ENCODE measurements at places on chromosomes 16 and 17.

DNA sequence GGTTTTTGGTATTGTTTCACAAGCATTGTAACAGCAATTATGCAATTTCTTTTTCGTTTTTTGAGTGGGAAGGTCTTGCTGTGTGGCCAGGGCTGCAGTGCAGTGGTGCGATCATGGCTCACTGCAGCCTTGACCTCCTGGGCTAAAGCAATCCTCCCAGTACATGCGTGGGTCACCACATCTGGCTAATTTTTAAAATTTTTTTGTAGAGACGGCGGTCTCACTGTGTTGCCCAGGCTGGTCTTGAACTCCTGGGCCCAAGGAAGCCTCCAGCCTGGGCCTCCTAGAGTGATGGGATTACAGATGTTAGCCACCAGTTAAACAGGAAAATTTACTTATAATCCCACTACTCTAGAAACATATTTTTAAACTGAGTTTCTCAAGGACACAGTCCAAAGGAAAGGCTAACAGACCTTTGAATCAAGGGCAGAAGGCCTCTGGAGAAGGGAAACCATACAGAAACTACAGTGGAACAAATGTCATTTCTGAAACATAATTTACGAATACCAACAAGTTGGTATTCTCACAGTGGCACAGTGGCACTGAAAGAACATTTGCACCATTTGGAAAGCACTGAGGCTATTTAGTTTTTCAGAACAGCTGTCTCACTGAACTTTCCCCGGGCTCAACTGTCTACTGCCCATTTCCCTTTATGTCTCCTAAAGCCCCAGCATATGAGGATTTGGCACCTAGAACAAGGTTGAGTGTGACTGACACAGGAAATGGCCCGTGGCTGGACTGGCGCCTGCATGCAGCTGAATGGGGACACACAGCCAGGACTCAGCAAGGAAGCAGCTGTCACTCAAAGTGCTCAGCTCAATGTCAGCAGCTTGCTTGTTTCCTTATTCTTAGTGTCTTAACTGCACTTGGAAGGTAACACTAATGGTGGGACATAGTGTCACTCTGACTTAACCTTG is 2.8 kb upstream of the PRKAR1A start:
- DNase-seq = no peak

DNA sequence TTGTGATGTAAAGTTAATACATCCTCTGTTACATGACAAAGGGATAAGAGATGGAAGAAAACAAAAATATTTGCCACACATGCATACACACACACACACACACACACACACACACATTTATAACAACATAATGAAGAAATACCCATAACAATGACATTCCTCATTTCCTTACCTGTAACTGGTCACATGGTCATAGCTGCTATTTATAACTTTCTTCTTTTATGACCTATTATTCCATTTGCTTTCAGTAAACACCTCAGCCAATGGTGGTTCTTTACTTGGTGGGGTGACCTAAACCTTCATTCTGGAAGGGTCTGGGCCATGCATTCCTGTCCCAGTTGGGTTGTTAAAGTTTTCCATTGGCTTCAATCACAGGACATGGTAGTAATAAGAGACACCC is 5.3 kb downstream of the MT2A start:
- DNase-seq = no peak

DNA sequence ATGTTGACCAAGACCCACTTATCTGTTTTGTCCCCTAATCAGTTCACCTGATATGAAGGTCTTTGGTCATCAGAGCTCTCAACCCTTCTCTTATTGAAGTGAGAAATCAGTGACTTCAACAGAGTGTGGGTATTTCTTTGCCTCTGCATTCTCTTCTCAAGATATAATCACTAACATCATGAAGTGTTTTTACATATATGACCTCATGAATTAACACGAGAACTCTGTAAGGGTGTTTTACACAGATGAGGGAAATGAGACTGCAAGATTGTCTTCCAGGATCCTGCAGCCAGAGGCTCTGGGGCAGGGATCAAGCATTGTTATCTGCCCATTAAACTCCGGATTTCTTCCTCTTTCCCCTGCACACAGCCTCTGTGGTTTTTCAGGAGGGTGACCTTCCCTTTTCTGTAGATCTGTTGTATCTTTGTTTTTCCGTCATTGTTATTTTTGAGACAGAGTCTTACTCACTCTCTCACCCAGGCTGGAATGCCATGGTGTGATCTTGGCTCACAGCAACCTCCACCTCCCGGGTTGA is 22.7 kb downstream of the LCMT1 start:
- no peak for DNase-seq

DNA sequence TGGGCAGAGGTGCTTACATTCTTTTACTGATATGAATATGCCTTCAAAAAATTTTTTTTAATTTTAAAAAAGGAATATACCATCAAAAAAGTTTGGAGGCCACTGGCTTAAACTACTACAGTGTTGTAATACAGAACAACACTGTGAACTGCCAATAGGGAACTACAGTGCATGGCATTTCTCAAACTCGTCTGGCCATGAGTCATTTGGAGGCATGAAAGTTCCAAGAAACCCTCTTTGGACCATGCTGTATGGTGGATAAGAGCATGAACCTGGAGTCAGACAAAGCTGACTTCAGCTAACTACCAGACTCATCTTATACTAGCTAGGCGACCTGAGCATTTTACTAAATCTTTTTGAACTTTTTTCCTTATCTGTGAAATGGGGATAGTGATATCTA is 9.2 kb upstream of the NF1 start:
- DNase-seq = no peak

- no peak for DNase-seq
Observed at GRCh38 chr16:17343028-17343427, 127.7 kb downstream of the XYLT1 start.

DNA sequence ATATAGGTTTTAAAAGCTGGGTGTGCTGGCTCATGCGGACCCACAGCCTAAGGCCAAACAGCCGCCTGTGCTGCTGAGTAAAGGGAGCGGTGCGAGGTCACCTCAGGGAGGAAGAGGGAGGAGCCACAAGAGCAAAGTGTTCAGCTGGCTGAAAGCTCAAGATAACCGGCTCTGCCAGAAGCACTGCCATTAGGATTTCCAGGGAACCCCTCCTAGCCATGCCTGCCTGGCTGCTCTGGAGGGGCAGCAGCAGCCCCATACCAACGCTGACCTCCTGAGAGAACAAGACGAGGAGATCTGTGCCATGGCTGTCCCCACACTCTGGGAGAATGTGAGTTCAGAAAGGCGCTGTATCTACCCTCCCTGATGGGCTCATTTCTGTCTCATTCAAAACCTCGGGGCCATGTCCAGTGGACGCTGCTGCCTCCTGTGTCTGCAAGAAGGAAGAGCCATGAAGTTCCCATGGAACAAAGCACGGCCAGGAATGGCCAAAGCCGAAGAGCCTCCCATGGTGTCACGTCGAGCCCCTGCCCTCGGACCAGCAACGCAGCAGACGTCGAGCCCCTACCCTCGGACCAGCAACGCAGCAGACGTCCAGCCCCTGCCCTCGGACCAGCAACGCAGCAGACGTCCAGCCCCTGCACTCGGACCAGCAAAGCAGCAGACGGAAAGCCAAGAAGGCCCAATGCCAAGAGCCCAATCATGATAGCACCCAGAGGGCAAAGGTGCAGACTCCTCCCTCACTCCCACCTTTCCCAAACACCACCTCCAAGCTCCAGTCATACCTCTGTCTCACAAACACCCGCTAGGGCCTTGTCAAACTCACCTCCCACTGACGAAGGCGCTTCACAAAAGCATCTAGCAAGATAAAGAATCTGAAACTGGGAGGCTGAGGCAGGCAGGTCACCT is 107.0 kb downstream of the ANKRD11 start:
- DNase-seq = no peak

DNA sequence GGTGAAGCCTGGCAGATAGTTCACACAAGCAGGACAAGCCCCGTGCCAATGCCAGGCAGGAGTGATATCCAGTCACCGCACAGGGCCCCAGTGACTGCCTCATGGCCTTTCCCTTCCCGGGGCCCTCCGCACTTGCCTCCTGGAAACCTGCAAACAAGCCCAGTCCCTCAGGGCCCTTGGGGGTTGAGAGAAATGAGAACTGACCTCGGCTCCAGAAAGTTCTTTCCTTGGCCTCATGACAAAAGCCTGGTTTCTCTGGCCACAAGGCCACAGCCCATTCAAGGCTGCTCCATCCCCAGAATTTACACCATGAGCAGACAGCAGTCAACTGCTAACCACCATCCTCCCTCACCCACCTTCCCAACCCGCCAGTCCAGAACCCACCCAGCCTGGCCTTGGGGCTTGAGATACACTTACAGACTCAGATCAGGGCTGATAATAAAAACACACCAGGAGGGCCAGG is 77.6 kb downstream of the CCDC182 start:
- DNase-seq = no peak

- no peak for DNase-seq
Observed at GRCh38 chr17:16381496-16381820, 567 bp downstream of the UBB start.

DNA sequence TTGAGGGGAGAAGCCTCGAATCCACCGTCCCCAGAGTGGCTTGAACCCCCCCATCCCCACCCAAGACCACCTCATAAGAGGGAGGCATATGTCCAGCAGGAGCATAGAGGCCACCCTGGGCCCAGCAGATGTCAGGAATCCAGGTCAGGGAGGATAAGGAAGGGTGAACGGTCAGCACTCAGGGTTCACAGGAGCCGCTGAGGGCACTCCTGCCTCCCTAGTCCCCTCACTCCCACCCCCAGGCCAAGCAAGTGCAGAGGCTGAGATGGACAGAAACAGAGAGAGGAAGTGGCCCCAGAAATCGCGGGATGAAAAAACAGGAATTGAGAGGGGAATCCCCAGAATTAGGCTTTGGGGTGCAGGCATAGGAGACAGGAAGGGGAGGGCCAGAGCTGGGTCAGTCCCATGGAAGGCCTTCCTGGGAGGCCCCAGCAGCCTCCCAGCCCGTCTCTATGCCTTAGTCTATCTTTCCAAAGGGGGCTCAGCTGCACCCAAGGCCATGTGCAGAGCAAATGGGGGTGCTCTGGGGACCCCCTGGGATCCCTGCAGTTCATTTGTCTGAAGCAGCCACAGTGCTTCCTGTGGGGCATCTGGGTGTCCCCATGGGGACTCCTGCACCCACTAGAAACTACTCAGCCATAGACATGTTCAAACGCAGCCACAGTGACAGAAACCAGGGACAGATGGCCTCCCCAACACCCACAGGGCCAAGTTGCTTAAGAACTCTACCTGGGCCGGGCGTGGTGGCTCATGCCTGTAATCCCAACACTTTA is 1.7 kb downstream of the CMTM3 start:
- peak; percentile 35 for DNase-seq

DNA sequence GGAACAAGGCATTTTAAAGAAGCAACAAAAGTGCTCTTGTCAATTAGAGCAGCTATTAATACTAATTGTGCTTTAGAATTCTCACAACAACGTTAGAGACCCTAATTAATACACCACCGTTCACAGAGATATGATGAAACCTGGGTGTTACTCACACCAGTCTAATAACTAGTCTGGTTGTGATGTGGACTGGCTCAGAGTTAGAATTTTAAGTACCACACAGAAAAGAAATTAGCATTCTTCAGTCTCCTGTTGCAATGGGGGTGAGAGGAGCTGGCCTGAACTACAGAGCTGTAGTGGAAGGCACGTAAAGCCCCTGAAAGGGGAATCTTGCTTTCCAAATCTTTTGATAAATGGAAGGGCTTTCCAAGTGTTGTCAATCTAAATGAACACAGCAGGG is 240.8 kb upstream of the TOX3 start:
- DNase-seq = no peak

DNA sequence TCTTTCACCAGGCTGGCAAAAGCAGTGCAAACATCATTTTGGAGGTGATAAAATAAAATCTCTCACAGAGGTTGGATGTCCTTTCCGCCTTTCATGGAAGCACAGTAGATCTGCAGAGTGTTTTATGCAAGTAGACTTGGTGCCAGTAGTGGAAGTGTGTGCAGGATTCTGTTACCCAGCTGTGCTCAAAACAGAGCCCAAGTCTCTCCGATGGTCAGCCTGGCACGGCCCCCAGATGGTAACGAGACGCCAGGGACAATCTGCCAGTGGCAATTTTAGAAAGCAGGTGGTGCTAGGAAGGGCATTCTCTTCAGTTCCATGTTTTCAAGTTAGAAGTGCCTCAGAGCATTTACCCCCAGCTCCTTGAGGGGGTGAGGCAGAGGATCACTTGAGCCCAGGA is 1.5 kb upstream of the MTHFSD start:
- no peak for DNase-seq

All from CD4-positive, alpha-beta T cell (primary cell).